Fibroblast of the aortic adventitia (primary cell): ENCODE measurements at places on chromosomes 3 and 15.

- DNase-seq, result peak; percentile 85
These were observed 1.2 kb downstream of the TWF2 start for GRCh38 chr3:52237657-52238172.

GRCh38 chr3:160569894-160570652 is 4.7 kb upstream of the KPNA4 start:
- DNase-seq, result no peak

GRCh38 chr3:125585595-125586223 is 9.6 kb downstream of the OSBPL11 start:
- peak; percentile 90 for DNase-seq

GRCh38 chr15:63043335-63044076 is 959 bp downstream of the TPM1 start:
- DNase-seq, result no peak

DNA sequence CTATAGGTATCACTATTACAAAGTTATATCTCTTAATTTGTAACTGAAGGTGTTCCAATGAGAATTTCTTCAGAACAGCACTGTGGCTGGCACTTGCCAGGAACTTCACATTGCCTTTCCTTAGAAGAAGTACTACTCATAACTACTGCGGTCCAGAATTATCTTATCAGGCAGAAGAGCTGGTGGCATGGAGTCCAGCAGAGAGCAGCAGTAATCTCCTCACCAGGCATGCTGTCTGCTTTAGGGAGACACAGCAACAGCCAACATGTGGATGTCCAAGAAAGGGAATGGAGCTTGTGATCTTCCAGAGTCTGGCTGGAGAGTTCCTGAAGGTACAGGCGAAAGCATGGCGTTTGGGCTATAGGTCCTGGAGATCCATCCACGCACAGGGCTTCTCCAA is 919.7 kb upstream of the NR2F2 start:
- DNase-seq, result no peak

- no peak for DNase-seq
These were observed 157.2 kb downstream of the CHDH start for GRCh38 chr3:53688989-53689388.

GRCh38 chr3:40130721-40131120 is 178.8 kb upstream of the EIF1B start:
- DNase-seq, result peak; percentile 18

GRCh38 chr15:68683026-68683425 is 104.2 kb downstream of the CORO2B start:
- DNase-seq, result no peak

DNA sequence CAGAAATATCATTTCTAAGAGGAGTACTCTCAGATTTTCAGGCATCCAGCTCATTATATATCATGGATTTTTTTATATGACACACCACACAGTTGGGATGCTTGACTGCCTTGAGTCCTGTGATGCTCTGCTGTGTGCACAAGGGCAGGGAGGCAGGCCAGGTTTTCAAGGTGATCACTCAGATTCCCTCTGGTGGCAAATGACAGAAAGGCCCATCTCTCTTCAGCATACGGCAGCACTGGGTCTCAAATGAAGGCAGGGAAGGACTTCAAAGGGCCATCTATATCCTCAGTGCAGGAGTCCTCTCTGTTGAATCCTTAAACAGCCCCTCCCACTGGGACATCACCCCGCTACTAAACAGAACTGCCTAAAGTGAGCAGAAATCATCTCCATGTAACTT is 54.8 kb upstream of the MYO5C start:
- no peak for DNase-seq

- DNase-seq, result peak; percentile 82
These were observed 46.3 kb downstream of the CEMIP start for GRCh38 chr15:80825361-80826030.

DNA sequence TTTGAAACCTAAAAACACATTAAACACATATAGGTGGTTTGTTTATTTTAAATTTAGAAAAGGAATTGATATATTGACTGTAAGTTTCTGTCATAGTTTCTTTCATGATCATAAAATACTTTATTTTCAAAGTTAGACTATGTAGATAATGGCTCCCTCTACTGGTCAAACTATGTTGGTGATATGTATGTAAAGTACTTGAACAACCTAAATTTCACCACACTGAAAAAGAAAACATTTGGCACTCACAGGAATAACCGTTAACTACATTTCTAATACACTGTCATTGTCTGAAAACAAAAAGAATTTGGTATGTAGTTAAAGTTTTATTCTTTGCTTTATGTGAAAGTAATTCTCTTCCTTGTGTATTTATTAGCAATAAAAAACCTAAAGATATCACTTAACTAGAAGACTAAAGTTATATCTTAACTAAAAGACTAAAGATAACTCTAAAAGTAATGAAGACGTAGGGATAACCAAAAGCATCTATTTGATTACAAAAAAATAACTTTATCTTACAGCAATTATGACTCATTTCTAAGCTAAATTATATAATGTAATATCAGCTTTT is 427.5 kb downstream of the VGLL3 start:
- DNase-seq, result peak; percentile 51

- peak; percentile 28 for DNase-seq
These were observed 833.1 kb downstream of the NAALADL2 start for GRCh38 chr3:175692256-175692655.

DNA sequence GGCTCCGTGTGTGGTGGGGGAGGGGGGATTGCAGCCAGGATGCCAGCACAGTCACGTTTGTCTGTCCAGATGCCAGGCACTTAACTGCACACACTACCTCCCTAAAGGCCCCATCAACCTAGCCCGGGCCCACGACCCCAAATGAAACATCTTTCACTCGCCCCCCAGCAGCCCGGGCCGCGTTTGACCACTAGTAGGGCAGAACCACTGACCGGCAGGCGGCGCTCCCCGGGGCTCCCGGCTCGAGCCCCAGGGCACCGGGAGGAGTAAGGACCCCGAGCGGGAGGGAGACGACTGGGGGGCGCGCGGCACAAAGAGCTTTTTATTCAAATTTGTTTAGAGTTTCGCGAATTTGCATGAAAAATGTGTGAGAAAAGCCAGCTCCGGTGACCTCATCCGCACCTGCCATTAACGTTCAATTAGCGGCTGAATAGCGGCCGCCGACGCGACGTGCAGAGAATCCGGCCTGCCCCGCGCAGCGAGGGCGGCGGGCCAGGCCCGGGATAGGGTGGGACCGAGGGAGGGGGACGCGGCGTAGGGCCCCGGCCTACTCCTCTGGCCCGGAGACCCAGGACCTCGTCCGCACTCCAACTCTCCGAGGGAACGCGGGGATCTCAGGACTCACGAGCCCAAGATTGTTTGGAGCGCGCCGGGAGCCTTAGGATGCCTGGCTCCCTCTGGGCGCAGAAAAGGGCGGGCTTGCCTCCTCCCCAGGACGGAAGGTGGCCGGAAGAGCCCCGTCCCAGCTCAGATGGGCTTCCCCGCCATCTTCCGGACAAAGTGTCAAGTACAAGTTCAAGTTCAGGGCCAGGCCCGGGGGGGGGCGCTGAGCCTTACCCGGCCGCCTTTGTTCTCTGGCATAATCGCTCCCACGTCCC is 64.9 kb upstream of the POLG start:
- no peak for DNase-seq

- DNase-seq, result no peak
These were observed 547.3 kb downstream of the MECOM start for GRCh38 chr3:169116056-169116693.

DNA sequence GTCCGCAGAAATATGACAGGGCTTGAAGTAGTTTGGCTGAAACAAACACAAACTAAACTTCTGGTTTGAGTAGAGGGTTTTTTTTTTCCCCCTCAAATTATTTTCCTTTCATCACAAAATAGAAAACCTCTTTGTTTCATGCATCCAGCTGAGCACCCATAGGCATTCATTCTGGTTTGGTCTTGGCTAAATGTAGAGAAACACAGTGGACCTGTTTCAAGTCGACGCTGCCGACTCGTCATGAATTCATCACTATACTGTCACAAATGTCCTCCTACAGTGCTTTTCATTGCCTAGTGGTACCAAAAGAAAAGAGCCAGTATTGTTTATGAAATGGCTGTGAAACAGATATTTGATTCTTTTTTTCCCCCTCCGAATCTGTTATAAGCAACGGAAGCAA is 52.4 kb upstream of the GYG1 start:
- no peak for DNase-seq

DNA sequence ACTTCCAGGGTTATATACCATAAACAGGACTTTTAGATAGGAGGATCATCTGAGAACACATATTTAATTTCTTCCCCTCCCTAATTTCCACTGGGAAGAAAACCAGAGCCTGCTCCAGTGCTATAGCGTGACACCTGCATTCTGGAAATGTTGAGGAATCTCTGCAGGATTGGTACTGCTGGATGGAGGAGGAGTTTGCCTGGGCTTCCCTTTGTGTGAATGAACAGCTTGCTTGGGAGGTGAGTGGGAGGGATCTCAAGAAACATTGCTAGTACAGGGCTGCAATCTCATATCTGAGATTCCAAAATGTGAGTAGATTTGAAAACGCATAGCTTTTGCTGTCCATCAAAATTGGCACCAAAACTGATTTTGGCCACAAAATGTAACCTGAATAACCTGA is 295.9 kb upstream of the RGMA start:
- DNase-seq, result no peak

GRCh38 chr15:38389924-38390542 is 63.9 kb upstream of the FAM98B start:
- DNase-seq, result peak; percentile 71

DNA sequence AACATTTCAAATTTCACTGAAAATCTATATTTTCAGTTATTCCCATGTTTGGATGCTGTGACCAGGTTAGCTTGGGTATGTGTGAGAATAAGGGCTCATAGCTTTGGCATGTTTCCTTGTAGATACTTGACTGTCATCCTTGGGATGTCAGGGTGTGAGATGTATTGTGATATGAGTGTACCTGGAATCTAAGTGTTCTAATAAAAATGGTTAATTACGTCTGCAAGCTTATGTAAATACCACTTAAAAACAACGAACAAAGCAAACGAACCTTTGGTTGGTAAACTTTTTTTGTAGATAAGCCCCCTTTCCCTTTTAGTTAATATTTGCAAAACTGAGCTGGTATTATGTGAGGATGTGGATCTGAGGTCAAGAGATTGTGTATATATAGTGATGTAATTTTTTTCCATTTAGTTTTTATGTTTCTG is 63.5 kb downstream of the FNDC3B start:
- DNase-seq, result no peak

DNA sequence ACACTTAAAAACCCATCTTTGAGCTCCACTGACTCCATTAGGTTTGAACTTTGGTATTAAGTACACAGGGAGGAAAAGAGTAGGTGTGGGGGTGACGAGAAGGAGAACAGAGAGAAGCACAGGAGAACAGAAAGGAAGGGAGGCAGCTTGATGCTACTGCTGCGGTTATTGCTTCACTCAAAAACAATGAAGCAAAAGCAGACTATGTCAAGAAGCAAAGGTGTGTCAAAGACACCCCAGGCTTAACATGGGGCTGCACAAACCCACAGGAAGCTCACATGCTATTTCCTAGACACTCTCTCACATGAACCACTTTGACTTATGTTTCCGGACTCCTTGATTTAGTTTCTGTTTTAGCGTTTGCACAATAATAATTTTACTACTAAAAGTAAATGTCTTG is 961.0 kb upstream of the CFAP20DC start:
- no peak for DNase-seq

- DNase-seq, result peak; percentile 16
These were observed 75.6 kb downstream of the MCTP2 start for GRCh38 chr15:94306700-94307650.

DNA sequence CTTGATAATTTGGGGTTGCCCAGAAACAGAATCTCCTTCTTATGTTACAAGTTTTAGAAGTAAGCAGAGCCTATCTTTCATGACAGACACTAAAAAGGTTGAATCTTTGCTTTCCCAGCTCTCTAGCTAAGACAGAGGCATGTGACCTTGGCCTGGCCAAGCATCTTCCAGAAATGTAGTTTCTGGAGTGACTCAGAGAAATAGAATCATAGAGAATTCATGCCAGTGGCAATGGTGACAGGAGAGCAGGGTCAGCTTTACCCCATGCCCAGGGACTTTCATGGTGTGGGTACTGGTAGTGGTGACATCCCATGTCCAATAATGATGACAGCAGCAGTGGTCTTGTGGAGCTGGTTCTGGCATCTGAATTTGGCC is 4.0 kb upstream of the PARP6 start:
- no peak for DNase-seq

GRCh38 chr3:67414740-67415139 is 239.7 kb downstream of the SUCLG2 start:
- no peak for DNase-seq

- peak; percentile 87 for DNase-seq
These were observed 76.8 kb downstream of the TNIK start for GRCh38 chr3:171383206-171384018.

DNA sequence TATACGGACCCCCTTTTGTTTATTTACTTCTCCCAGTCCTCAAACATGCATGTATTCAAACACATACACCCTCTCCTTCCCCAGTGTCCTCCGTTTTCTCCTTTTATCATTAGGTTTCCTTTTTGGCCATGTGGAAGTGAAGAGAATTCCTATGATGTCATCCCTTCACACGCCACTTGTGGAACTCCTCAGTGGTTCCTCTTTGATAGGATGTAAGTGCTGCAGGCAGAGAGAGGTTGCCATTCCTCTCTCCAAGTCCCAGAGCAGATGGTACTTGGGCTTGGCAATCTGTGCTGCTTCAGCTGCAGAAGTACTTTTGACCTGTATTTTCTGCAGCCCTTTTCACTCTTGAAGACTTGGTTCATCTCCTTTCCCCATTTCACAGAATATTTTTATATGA is 32.9 kb upstream of the CRTC3 start:
- DNase-seq, result peak; percentile 40

DNA sequence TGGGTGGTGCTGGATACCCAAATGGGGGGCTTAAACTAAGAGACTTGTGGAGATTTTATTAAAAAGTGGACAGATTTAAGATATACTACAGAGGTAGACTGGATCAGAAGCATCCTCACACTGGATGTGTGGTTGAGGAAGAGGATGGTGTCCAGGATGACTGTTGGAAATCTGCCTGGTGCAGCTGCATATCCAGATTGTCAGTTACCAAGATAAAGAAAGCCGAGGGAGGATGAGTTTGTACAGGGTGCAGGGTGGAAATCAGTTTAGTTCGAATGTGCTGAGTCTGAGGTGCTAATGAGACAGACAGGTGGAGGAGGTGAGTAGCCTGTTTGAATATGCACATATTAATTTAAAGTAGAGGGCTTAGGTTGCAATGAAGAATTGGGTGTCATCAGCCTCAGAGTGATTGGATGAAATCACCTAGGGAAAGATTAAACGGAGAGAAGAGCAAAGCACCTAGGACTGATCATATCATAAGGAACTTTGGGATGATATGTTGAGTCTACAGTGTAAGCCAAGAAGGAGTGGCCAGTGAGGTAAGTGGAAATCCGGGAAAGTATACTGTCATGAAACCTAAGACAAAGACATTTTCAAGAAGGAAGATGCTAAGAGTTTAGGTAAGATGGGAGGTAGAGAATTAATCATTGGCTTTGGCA is 74.1 kb upstream of the GOLGA8B start:
- no peak for DNase-seq
